ENCODE measurements at places on chromosomes 16 and 17. TPM values are rescaled to one million over a fixed set of nuclear protein-coding genes. Genes with fewer than 3 reads are reported as not detected.

ORC6 gene
- 0.94 TPM for total RNA-seq

PRDM7 gene
- not detected for total RNA-seq

KRT15 gene
- total RNA-seq: 0.35 TPM

SOX9 gene
- total RNA-seq: 0.94 TPM

TRAF7 gene
- total RNA-seq: 37.0 TPM

SOX8 gene
- not detected for total RNA-seq

SLFN13 gene
- total RNA-seq: 1.7 TPM

DNAH3 gene
- total RNA-seq: not detected

NPIPB13 gene
- 1.5 TPM for total RNA-seq

TNFSF13 gene
- 1.1 TPM for total RNA-seq

HEATR9 gene
- total RNA-seq: not detected

ZMYND15 gene
- 0.23 TPM for total RNA-seq

KRT40 gene
- not detected for total RNA-seq

HSD11B2 gene
- total RNA-seq: not detected

ZSCAN10 gene
- not detected for total RNA-seq

CDRT15L2 gene
- not detected for total RNA-seq

SRCIN1 gene
- total RNA-seq: under 0.01 TPM

PRAC2 gene
- total RNA-seq: not detected

CDH13 gene
- total RNA-seq: 115 TPM

GRB7 gene
- total RNA-seq: 0.60 TPM

HOXB4 gene
- 0.35 TPM for total RNA-seq

ABCC11 gene
- total RNA-seq: not detected

SPN gene
- not detected for total RNA-seq

SBK1 gene
- total RNA-seq: under 0.01 TPM

MAF gene
- total RNA-seq: 0.30 TPM

MYH3 gene
- total RNA-seq: 0.30 TPM

CD7 gene
- not detected for total RNA-seq

CACNA1H gene
- total RNA-seq: 2.2 TPM

PRR35 gene
- total RNA-seq: under 0.01 TPM
